Prostate gland (tissue), 2 donors: ENCODE measurements at places on chromosomes 4 and X. TPM values are rescaled to one million over a fixed set of nuclear protein-coding genes. Genes with fewer than 3 reads are reported as not detected.

- DNase-seq: no peak
- H3K36me3 ChIP-seq: no peaks in the 10 kb centered on the region
- H3K4me1 ChIP-seq: no peaks in the 10 kb centered on the region
- H3K4me3 ChIP-seq: peak overlapping the region; percentile 45
- H3K27me3 ChIP-seq: no peaks in the 10 kb centered on the region
These were observed 326.0 kb upstream of the F9 start for GRCh38 chrX:139204571-139204897.

- no peak overlapping the region for H3K27ac ChIP-seq
- no peak overlapping the region for H3K4me3 ChIP-seq
- H3K36me3 ChIP-seq: no peaks in the 10 kb centered on the region
These were observed 26.4 kb upstream of the TRIM2 start for GRCh38 chr4:153177841-153178240.

- no peak for DNase-seq
- H3K4me3 ChIP-seq: no peak overlapping the region
- no peaks in the 10 kb centered on the region for H3K4me1 ChIP-seq
- H3K36me3 ChIP-seq: no peaks in the 10 kb centered on the region
- H3K27me3 ChIP-seq: no peaks in the 10 kb centered on the region
These were observed 19.6 kb downstream of the RCHY1 start for GRCh38 chr4:75494563-75494962.

- H3K27ac ChIP-seq: no peak overlapping the region
- H3K4me3 ChIP-seq: no peak overlapping the region
- DNase-seq: no peak
These were observed 10.9 kb downstream of the VSIG4 start for GRCh38 chrX:66028936-66029335.

DNA sequence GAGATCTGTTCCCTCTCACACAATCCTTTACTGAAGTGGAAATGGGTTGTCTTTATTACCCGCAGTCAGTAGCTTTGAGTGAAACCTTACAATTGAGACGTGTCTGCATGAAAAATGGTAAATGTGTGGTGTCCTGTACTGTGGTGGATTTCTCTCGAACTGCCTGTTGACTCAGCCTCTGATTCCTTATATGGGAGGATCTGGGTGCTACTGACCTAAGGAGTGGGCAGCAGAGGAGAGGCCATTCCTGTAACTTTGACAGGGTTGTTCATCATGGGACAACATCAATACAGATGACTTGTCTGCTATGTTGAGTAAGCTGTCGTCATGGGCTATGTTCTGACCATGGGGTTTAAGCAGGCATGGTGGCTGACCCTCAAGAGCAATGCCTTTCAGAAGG, 159.6 kb upstream of the WDR1 start:
- H3K36me3 ChIP-seq: no peaks in the 10 kb centered on the region
- H3K27ac ChIP-seq: no peak overlapping the region
- no peaks in the 10 kb centered on the region for H3K4me1 ChIP-seq
- H3K27me3 ChIP-seq: no peaks in the 10 kb centered on the region
- no peak overlapping the region for H3K4me3 ChIP-seq
- DNase-seq: no peak

DNA sequence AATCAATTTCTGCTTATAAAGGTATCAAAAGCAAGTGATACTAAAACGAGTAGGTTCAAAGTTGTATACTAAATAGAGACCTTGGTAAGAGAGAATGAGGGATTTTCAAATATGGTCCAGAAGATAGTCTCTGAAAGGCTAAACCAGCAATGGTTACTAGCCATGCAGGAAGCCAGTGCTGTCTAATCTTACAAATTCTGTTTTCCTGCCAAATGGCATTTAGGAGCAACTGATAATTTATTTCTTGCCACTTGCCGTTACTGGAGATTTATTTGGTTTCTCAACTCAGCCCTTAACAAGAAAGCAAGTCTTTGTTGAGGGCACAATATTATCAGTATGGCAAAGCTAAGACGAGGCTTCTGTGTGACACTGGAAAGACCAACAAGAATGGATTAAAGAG, 47.2 kb downstream of the MAP7D3 start:
- H3K27ac ChIP-seq: no peak overlapping the region
- H3K4me3 ChIP-seq: no peak overlapping the region
- no peaks in the 10 kb centered on the region for H3K36me3 ChIP-seq
- no peaks in the 10 kb centered on the region for H3K4me1 ChIP-seq
- no peaks in the 10 kb centered on the region for H3K27me3 ChIP-seq

- no peak overlapping the region for H3K27ac ChIP-seq
- no peaks in the 10 kb centered on the region for H3K27me3 ChIP-seq
- no peak for DNase-seq
- no peaks in the 10 kb centered on the region for H3K4me1 ChIP-seq
- H3K4me3 ChIP-seq: no peak overlapping the region
- no peaks in the 10 kb centered on the region for H3K36me3 ChIP-seq
These were observed 67.4 kb downstream of the STARD8 start for GRCh38 chrX:68714856-68715255.

- DNase-seq: no peak
- no peak overlapping the region for H3K4me3 ChIP-seq
- no peaks in the 10 kb centered on the region for H3K36me3 ChIP-seq
- H3K27ac ChIP-seq: no peak overlapping the region
- no peaks in the 10 kb centered on the region for H3K4me1 ChIP-seq
These were observed 31.8 kb downstream of the USP11 start for GRCh38 chrX:47264483-47265173.

The FAM236B gene
- 81.3 TPM for total RNA-seq

The DTHD1 gene
- 0.91 TPM for total RNA-seq

The ABCE1 gene
- total RNA-seq: 61.0 TPM

The INPP4B gene
- 22.3 TPM for total RNA-seq

The FRMPD3 gene
- total RNA-seq: 0.46 TPM

The XAGE3 gene
- total RNA-seq: not detected

The AMTN gene
- 10.1 TPM for total RNA-seq

The CENPVL1 gene
- total RNA-seq: 3.0 TPM

The CABS1 gene
- total RNA-seq: 2.4 TPM

The ANXA3 gene
- 43.3 TPM for total RNA-seq
